ENCODE measurements at places on chromosomes 5 and 9. TPM values are rescaled to one million over a fixed set of nuclear protein-coding genes. Genes with fewer than 3 reads are reported as not detected.
A peak's percentile ranks its signal among the peaks of the same experiment; 100 is the strongest.

The CNTNAP3 gene
- 0.99 TPM for polyA plus RNA-seq

The RFK gene
- polyA plus RNA-seq = 20.6 TPM

The LECT2 gene
- polyA plus RNA-seq = not detected

The FPGS gene
- 44.0 TPM for polyA plus RNA-seq

The SLC4A9 gene
- polyA plus RNA-seq = 29.9 TPM

The PDCD1LG2 gene
- 1.5 TPM for polyA plus RNA-seq

The HMMR gene
- polyA plus RNA-seq = 0.58 TPM

The SLC45A2 gene
- polyA plus RNA-seq = 0.22 TPM

The DMRT3 gene
- not detected for polyA plus RNA-seq

The CBY3 gene
- polyA plus RNA-seq = not detected

The FOXD4 gene
- polyA plus RNA-seq = 0.43 TPM

The HRCT1 gene
- polyA plus RNA-seq = 13.3 TPM

The CARTPT gene
- polyA plus RNA-seq = not detected

The CORO2A gene
- polyA plus RNA-seq = 0.90 TPM

GRCh38 chr5:119353213-119353612, 2.6 kb upstream of the TNFAIP8 start:
- DNase-seq = no peak

GRCh38 chr5:264338-264737, 7.1 kb upstream of the PDCD6 start:
- no peak for DNase-seq

DNA sequence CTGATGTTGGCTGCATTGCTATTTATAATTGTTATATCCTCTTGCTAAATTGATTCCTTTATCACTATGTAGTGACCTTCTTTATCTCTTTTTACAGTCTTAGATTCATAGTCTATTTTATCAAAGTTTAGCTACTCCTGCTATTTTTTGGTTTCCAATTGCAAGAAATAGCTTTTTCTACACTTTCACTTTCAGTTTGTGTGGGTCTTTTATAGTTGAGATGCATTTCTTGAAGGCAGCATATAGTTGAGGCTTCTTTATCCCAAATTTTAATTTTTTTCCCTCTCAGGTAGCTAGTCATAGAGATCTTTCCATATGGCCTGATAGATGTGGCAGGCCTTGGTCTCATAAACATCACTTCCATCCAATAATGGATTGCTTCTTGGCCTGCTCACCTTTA, 228.5 kb downstream of the COMMD10 start:
- DNase-seq = no peak

DNA sequence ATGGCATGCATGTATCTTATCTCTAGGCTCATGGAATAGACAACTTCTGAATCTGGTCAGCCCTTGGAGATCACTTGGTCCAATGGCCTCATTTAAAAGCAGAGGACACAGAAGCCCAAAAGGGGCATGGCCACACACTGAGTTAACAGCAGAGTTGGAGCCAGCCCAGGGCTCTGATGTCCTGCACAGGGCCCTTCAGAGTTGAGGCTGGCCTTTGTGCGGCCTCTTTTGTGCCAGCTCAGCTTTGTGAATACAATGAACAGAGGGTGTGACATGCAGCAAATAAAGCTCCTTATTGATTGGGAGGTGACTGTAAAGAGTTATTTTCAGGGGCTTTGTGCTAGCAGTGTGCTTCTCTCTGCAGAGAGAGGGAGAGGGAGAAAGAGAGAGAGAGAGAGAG, 150.1 kb upstream of the STK32A start:
- no peak for DNase-seq

DNA sequence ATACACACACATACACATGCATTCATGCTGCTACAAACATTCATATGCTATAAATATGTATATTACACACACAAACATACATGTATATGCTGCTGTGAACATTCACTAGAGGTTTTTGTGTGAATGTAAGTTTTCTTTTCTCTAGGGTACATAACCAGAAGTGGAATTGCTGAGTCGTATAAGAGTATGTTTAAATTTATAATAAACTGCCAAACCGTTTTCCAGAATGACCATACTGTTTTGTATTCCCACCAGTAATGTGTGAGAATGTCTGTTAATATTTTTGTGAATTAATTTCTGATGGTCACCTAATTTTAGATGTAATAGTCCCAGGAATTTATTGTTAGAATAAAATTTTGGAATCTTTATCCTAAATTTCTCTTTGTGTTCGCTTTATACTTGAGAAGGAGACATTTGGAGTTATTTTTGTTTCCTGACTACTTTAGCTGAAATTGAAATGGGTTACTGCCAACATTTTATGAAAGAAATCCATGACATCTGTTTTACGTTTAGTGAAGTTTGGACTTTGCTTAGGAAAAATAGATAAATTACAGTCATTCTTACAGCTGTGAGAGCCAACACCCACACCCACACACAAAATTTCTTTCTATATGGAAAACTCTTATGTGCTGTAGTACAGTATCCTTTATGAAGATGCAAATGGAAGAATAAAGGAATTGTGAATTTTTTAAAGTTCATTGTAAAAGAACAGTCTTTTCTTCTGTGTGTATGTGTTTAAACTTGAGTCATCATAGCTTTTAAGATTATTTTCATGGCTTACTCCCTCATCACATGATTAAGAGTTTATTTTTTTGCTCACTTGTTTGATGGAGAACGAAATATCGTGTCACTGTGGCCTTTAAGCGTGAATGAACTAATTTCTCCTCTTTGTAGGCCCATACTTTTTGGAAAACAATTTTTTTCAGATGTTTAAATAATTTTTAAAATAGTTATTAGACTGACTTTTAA, 24.3 kb downstream of the CENPP start:
- DNase-seq = no peak

DNA sequence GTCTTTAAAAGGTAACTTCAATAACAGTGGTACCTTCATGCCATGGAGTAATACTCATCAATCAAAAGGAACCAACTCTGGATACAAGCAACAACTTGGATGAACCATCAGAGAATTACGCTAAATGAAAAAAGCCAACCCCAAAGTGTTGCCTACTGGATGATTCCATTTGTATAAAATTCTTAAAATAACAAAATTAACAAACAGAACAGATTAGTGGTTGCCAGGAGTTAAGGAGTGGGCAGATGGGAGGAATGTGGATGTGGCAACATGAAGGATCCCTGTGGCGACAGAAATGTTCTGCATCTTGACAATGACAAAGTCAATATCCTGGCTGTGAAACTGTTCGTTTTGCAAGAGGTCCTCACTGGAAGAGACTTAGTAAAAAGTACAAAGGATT, 50.5 kb downstream of the SPTLC1 start:
- DNase-seq = no peak

DNA sequence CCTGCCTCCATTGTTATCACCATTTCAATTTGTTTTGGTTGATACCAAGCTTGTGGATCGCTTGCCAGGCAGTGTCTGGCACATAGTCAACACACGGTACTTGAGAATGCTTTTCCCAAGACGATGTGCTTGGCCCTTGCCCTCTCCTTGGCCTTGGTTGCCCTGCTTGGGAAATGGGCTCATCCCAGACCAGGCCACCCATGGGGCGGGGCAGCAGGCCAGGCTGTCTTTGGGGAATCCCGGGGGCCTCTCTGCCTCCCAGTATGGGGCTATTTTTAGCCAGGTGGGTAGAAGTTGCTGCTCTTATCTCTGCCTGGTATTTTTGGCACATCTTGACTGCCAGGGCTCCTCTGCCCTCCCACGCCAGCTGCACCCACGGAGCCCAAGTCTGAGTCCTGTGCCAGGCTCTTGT, 49.9 kb downstream of the LMX1B start:
- DNase-seq = no peak

GRCh38 chr9:88786291-88787079, 204.8 kb upstream of the S1PR3 start:
- DNase-seq = peak; percentile 72

GRCh38 chr9:106726070-106726815, 136.7 kb upstream of the ZNF462 start:
- DNase-seq = no peak

DNA sequence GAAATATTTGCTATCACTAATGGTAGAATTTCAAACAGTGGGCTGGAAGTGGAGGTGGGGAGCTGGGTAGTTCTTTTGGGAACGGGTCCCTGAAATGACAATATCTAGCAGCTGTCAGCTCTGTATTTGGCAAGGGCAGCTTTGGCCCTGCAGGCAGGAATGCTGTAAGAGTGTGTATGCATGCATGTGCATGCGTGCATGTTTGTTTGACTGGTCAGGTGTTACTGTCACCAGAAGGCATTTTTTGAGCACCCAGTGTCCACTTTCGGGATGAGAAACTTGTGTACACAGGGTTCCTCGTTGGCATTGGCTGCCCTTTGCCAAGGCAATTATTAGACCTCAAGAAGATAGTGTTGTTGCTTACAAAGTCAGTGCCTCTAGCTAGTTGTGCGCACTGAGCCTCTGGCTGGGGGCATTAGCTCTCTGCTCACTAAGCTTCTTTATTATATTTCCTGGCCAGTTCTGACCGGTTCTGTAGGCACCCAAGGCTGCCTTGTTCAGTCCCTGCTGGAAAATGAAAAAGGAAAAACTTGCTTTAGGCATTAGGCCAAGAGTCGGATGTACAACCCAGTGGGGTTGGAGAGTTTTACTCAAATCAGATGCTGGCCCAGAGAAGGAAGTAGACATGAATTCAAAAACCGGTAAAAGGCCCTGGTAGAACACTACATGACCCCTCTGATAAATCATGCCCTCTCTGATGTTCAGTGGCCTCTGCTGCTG, 2.0 kb downstream of the CYFIP2 start:
- peak; percentile 36 for DNase-seq

- no peak for DNase-seq
These were observed 44.2 kb upstream of the TDRD7 start for GRCh38 chr9:97367729-97368128.

GRCh38 chr5:148542812-148543211, 111.5 kb downstream of the HTR4 start:
- DNase-seq = no peak

- DNase-seq = no peak
These were observed 76.6 kb downstream of the GOLM1 start for GRCh38 chr9:86022687-86023266.

- no peak for DNase-seq
These were observed 2223.1 kb upstream of the C9orf72 start for GRCh38 chr9:29796291-29796952.

- no peak for DNase-seq
These were observed 38.5 kb upstream of the FAM81B start for GRCh38 chr5:95352691-95353090.

DNA sequence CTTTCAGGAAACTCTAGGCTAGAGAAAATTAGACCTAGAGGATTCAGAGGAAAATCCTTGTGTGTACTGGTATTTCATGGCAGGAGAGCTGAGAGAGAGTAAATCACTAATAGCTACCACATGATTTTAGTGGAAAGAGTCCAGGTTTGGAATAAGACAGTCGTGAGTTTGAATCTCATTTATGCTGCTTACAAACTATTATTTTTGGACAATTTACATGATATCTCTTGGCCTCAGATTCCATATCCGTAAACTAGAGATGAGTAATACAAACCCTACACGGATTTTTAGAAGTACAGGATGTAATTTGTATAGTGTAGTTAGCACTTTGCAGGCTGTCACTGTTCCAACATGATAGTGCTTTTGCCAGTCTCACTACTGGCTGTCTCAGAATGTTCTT, 2.7 kb downstream of the IL31RA start:
- no peak for DNase-seq

- DNase-seq = no peak
These were observed 25.9 kb upstream of the MEGF9 start for GRCh38 chr9:120740132-120740531.

DNA sequence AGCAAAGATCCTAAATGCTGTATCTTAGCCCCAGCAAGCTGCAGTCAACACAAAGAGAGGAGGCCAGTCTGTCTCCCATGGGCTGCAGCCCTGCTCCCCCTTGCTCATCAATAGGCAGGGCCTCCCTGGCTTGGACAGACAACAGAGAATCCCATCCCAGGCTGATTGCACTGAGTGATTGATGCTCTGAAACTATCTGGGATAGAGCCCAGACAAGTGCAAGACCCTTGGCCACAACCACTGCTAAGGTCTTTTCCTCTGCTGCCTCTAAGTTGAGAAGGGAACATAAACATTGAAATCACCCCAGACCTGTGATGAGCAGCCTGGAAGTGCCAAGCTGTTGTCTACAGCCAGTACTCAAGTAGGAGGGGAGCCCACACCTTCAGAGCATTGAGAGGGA, 661.0 kb upstream of the CDH18 start:
- DNase-seq = no peak

GRCh38 chr9:72274916-72275315, 90.1 kb downstream of the ZFAND5 start:
- no peak for DNase-seq

DNA sequence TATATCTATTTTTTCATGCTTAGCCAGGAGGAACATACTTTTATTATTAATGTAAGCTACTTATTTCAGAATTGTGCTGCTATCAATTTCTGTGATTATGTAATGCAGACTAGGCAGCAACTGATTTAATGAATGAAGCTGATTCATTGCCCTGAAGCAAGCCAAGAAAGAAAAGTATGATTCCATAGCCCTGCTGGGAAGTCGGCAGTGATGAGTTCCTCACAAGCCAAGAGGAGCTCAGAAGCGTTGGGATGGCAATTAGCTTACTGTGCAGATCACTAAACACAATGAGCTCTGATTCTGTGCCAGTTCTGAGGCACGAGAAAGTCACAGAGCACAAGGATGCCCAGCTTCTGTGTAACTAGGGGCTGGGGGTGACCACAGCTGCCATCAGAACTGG, 254.3 kb upstream of the KLF9 start:
- no peak for DNase-seq

GRCh38 chr9:130107955-130108354, 54.2 kb downstream of the GPR107 start:
- DNase-seq = no peak

DNA sequence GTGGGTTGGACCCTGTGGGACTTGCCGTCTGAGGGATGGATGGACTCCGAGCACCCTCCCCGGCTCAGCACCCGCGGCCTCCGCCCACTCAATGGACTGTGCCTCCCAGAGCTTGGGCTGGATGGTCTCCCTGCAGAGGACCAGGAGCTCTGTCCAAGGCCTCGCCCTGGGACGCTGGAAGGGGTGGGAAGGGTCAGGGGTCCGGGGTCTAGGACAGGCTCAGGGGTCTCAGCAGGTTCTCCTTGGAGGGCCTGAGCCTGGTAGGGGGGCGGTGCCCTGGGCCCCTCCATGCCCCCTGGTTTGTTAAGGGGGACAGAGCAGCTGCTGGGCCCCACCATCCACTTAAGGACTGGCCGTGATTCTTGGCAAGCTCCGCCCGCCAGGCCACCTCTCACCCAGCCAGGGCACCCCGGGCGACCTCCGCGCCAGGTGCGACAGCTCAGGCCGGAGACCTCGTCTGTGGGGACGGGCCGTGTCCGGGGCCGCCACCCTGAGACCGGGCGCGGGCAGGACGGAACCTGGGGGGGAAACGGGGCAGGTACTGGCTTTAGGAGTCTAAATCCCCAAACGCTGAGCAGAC, 29.2 kb downstream of the EXOC3 start:
- peak; percentile 80 for DNase-seq
